Ascending aorta (tissue), 2 donors: ENCODE measurements at places on chromosomes 2 and 18.

- DNase-seq = peak; percentile 33
These were observed 84.8 kb downstream of the SH3RF3 start for GRCh38 chr2:109213646-109214433.

DNA sequence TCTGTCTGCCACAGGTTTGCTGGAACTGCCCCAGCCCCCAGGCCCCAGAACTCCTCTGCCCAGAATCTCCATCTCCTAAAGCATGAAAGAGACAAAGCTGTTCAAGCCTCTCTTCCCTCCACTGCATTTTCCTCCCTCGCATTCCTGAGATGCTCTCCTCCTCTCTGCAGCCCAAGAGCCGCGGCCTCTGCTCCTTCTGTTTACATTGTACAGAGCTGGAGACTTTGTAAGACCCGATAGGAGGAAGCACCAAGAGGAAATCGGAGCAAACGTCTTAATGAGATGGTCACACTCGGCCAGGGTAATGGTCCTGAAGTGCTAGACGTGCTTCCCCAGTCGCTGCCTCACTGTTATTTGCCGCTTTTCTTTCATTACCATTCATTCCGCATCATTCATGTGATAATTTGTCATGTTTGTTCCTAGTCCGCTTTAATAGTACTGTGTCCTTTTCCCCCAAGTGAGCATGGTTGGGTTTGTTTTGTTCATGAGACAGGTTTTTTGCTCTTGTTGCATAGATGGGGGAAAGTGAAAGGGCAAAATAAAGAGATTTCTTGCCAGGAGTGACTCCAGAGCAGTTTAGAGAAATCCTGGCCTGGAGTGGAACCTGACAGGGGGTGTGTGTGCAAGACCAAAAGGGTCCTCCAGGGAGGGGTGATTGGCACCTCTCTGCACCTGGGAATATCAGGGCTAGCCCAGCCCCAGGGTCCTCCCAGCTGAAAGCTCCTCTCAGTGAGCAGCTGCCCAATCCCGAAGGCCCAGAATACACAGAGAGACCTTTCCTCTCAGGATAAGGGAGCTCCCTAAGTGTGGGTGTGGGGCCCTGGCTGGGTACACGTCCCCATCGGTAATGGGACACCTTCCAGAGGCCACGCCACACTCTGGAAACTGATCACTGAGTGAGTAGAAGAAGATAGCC, 44.9 kb upstream of the ID2 start:
- DNase-seq = no peak

DNA sequence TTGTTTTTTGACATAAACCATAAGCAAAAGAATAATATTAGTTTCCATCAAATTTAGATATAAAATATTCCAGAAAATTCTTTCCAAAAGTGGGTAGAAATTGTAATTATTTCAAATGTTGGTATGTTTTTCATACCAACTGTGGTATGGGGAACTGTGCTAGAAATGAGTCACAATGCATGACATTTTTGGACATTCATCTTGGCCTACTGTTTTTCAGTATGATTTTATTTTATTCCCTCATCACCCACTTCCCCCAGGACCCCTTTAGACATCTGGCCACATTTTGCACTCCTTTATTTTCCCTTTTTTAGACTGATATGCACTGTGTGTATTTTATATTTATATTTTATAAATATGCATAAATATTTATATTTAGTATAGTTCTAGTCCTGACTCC, 97.1 kb downstream of the DPP4 start:
- DNase-seq = no peak

GRCh38 chr18:58213440-58213839, 169.4 kb downstream of the NEDD4L start:
- no peak for DNase-seq

GRCh38 chr18:67261931-67262552, 254.5 kb downstream of the DSEL start:
- no peak for DNase-seq
